ENCODE measurements at places on chromosomes 6 and 20.

DNA sequence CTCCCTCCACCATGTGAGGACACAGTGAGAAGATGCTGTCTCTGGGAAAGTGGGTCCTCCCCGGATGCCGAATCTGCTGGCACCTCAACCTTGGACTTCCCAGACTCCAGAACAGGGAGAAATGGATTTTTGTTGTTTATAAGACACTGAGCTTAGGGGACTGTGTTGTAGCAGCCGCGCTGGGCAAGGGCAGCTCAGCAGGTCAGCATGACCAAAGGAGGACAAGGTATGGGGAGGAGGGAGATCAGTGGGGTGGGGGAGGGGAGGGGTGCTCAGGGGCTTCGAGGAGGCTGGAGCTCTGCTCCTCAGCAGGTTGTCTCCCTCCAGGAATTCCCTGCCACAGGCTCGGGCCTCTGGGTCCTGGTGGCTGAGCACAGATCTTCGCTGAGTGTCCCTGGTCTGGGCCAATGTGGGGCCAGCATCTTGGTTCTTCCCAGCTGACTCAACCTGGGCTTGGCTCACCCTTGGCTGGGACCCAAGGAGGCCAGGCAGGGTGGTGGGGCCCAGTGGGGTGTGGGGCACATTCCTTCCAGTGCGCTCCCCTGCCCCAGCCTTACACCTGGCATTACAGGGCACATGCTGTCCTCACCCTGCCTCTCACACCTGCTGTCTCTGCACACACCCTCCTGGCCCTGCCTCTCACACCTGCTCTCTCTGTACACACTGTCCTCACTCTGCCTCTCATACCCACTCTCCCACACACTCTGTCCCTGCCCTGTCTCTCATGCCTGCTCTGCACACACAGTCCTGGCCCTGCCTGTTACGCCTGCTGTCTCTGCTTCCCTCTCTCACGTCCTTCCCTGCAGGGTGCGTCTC lies 107.3 kb downstream of the SYCP2 start:
- no peaks in the 10 kb centered on the region for H3K36me3 ChIP-seq
- no peaks in the 10 kb centered on the region for H3K27me3 ChIP-seq
- peak overlapping the region; percentile 14 for H3K27ac ChIP-seq
- H3K4me3 ChIP-seq: no peak overlapping the region
- peak; percentile 90 for DNase-seq
- peaks cover 10% of the 10 kb centered on the region for H3K4me1 ChIP-seq

DNA sequence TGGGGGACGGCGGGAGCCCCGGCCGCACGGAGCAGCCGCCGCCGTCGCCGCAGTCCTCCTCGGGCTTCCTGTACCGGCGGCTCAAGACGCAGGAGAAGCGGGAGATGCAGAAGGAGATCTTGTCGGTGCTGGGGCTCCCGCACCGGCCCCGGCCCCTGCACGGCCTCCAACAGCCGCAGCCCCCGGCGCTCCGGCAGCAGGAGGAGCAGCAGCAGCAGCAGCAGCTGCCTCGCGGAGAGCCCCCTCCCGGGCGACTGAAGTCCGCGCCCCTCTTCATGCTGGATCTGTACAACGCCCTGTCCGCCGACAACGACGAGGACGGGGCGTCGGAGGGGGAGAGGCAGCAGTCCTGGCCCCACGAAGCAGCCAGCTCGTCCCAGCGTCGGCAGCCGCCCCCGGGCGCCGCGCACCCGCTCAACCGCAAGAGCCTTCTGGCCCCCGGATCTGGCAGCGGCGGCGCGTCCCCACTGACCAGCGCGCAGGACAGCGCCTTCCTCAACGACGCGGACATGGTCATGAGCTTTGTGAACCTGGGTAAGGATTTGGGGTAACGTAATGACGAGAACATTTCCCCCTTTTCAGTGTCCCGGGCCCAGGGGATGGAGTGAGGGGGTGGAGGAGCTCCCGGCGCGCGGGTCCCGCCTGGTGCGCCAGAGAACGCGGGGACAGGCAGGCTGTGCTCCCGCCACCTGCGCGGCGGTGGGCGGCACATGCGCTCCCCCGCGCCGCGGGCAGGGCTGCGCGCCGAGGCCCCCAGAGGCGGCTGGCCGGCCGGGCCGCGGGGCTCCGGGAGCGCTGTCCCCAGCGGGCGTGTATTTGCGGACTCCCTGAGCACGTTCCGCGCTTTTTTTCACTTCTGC lies 1.4 kb downstream of the BMP6 start:
- DNase-seq: no peak
- no peak overlapping the region for H3K27ac ChIP-seq
- H3K4me3 ChIP-seq: peak overlapping the region; percentile 71

GRCh38 chr6:157673596-157673995 lies 149.4 kb upstream of the SNX9 start:
- DNase-seq: no peak
- peaks cover 3% of the 10 kb centered on the region for H3K36me3 ChIP-seq
- H3K4me1 ChIP-seq: peaks cover 18% of the 10 kb centered on the region
- no peaks in the 10 kb centered on the region for H3K27me3 ChIP-seq
- no peak overlapping the region for H3K4me3 ChIP-seq

DNA sequence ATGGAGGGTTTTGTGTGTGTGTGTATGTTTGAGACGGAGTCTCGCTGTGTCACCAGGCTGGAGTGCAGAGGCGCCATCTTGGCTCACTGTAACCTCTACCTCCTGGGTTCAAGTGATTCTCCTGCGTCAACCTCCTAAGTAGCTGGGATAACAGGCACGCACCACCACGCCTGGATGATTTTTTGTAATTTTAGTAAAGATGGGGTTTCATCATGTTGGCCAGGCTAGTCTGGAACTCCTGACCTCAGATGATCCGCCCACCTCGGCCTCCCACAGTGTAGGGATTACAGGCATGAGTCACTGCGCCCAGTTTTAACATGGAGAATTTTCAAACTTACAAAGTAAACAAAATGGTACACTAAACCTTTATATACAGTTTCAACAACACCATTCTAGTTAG lies 22.8 kb downstream of the AMD1 start:
- DNase-seq: no peak
- no peak overlapping the region for H3K27ac ChIP-seq
- H3K4me1 ChIP-seq: no peaks in the 10 kb centered on the region
- peaks cover 60% of the 10 kb centered on the region for H3K36me3 ChIP-seq
- H3K27me3 ChIP-seq: no peaks in the 10 kb centered on the region

GRCh38 chr20:54985091-54985490 lies 509.7 kb downstream of the DOK5 start:
- no peak overlapping the region for H3K27ac ChIP-seq
- DNase-seq: no peak
- H3K4me1 ChIP-seq: no peaks in the 10 kb centered on the region
- H3K27me3 ChIP-seq: no peaks in the 10 kb centered on the region

DNA sequence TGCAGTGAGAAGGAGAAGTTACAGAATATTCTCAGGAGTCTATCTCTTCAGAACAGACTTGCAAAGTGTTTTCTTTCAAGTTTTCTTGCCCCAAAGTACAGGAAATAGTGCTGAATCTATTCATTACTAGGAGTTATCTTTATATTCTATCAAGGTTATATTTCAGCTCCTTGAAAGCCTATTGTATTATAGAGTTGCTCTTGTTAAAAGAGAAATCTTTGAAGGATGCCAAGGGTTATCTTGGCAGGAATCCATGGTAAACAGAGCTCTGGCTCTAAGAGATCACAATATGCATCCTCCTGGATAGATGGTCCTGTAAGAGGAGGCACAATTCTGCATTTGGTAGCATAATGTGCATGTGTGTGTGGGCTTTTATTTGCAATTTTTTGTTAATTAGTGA lies 21.2 kb upstream of the SNRPB2 start:
- no peaks in the 10 kb centered on the region for H3K27me3 ChIP-seq
- H3K4me3 ChIP-seq: no peak overlapping the region
- no peaks in the 10 kb centered on the region for H3K4me1 ChIP-seq
- no peak for DNase-seq
- H3K36me3 ChIP-seq: no peaks in the 10 kb centered on the region
- no peak overlapping the region for H3K27ac ChIP-seq

DNA sequence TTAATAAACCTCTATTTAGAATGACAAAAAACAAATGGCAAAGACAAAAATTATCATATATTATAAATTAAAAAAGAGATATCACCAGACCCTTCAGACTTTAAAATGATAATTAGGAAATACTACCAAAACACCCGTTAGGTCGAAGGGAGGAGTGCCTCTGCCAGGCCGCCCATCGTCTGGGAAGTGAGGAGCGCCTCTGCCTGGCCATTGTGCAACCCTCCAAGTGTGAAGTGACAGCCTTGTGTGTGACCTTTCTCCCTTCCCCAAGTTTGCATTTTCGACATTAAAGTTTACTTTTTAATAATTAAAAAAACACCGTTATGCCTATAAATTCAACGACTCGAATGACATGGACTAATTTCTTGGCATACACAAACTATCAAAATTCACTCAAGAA lies 64.5 kb upstream of the TASP1 start:
- H3K27me3 ChIP-seq: no peaks in the 10 kb centered on the region
- no peak overlapping the region for H3K27ac ChIP-seq
- no peaks in the 10 kb centered on the region for H3K4me1 ChIP-seq
- H3K4me3 ChIP-seq: no peak overlapping the region
- no peaks in the 10 kb centered on the region for H3K36me3 ChIP-seq

GRCh38 chr6:17485181-17485580 lies 91.8 kb downstream of the CAP2 start:
- DNase-seq: no peak
- no peak overlapping the region for H3K27ac ChIP-seq
- H3K27me3 ChIP-seq: no peaks in the 10 kb centered on the region
- H3K4me1 ChIP-seq: no peaks in the 10 kb centered on the region

DNA sequence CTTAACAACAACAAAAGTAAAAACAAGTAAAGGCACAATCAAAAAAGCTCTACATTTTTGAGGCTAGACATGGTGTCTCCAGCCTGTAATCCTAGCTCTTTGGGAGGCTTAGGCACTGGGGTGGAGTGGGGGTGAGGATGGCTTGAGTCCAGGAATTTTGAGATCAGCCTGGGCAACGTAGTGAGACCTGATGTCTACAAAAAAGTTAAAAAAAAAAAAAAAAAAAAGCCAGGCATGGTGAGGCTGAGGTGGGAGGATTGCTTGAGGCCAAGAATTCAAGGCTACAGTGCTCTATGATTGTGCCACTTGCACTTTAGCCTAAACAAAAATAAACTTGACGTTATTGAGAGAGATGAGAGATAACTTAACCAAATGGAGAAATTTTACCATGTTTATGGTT lies 60.1 kb downstream of the QKI start:
- H3K27me3 ChIP-seq: no peaks in the 10 kb centered on the region
- peaks cover 6% of the 10 kb centered on the region for H3K36me3 ChIP-seq
- no peak overlapping the region for H3K27ac ChIP-seq

DNA sequence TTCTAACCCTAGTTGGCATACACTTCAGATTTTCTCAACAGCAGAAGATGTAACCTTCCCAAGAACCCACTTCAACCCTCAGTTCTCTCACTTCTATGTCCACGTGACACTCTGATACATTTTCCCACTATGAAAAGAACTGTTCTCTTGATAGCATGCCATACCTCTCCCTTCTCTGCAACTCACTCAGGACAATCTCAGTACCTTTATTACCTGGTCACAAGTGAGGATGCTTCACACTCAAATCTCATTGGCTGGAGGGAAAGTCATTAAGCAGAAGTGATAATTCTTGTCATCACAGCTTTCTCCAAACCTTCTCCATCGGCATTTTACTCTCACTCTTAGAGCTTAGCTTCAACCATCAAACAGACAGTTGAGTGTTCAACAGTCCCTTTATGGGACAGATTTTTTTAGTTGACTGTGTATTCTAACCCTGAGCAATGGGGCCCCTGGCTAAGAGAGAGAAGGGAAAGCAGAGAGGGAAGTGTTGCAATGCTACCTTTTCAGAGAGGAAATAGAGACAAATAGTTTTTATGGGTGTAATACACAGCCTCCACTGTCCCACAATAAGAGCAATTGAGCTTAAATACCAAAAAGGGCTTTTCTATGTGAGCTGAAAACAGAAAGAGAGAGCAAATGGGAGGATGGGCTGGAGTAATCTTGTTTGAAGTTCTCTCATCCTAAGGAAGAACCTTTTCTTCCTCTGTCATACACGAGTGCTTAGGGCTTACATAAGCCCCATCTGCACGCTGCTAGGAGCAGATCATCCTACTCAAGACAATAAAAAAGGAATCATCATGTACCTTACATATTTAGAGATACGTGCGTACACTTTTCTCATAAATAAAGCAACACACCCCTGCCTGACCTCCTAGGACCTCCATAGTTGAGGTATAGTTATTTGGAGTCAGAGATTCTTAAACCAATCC lies 16.0 kb downstream of the HLA-DPA1 start:
- peaks cover 10% of the 10 kb centered on the region for H3K4me1 ChIP-seq
- H3K27ac ChIP-seq: no peak overlapping the region
- no peaks in the 10 kb centered on the region for H3K27me3 ChIP-seq
- no peak for DNase-seq

GRCh38 chr6:159174263-159174969 lies 5.2 kb downstream of the FNDC1 start:
- no peaks in the 10 kb centered on the region for H3K27me3 ChIP-seq
- DNase-seq: peak; percentile 70
- peaks cover 10% of the 10 kb centered on the region for H3K4me1 ChIP-seq
- H3K27ac ChIP-seq: no peak overlapping the region
- no peaks in the 10 kb centered on the region for H3K36me3 ChIP-seq
- H3K4me3 ChIP-seq: no peak overlapping the region

- no peaks in the 10 kb centered on the region for H3K36me3 ChIP-seq
- H3K27me3 ChIP-seq: no peaks in the 10 kb centered on the region
- H3K4me3 ChIP-seq: no peak overlapping the region
- DNase-seq: no peak
- H3K4me1 ChIP-seq: peaks cover 3% of the 10 kb centered on the region
Observed at GRCh38 chr6:148625609-148626008, 121.2 kb upstream of the UST start.

- DNase-seq: peak; percentile 86
- H3K27ac ChIP-seq: peak within 1 kb of the TSS; percentile 93
- H3K27me3 ChIP-seq: no peaks in the 10 kb centered on the region
- peaks cover 8% of the 10 kb centered on the region for H3K4me1 ChIP-seq
- no peaks in the 10 kb centered on the region for H3K36me3 ChIP-seq
- H3K4me3 ChIP-seq: peak within 1 kb of the TSS; percentile 76
Observed at GRCh38 chr6:4776131-4776492, at the start of gene CDYL. CDYL (plus strand) TSS chr6:4776404; CDS start chr6:4776784, 380 bp downstream.

- no peak overlapping the region for H3K4me3 ChIP-seq
- DNase-seq: no peak
- H3K27me3 ChIP-seq: no peaks in the 10 kb centered on the region
- no peaks in the 10 kb centered on the region for H3K36me3 ChIP-seq
- H3K27ac ChIP-seq: no peak overlapping the region
Observed at GRCh38 chr20:38114353-38114791, 50.7 kb downstream of the TGM2 start.

- no peaks in the 10 kb centered on the region for H3K36me3 ChIP-seq
- no peak overlapping the region for H3K4me3 ChIP-seq
- H3K27ac ChIP-seq: no peak overlapping the region
- DNase-seq: peak; percentile 60
- peaks cover 7% of the 10 kb centered on the region for H3K4me1 ChIP-seq
Observed at GRCh38 chr6:3309391-3310050, 50.8 kb downstream of the PSMG4 start.

GRCh38 chr6:25617997-25618396 lies 34.0 kb upstream of the SCGN start:
- DNase-seq: no peak
- no peaks in the 10 kb centered on the region for H3K36me3 ChIP-seq
- no peak overlapping the region for H3K27ac ChIP-seq
- H3K4me1 ChIP-seq: no peaks in the 10 kb centered on the region

- no peaks in the 10 kb centered on the region for H3K36me3 ChIP-seq
- no peak overlapping the region for H3K27ac ChIP-seq
- H3K27me3 ChIP-seq: no peaks in the 10 kb centered on the region
- H3K4me3 ChIP-seq: no peak overlapping the region
- H3K4me1 ChIP-seq: no peaks in the 10 kb centered on the region
- no peak for DNase-seq
Observed at GRCh38 chr20:9495701-9496100, 18.7 kb upstream of the LAMP5 start.

Measured in upper lobe of left lung (tissue), 6 donors.